ENCODE measurements at places on chromosomes 1 and 21.
A peak's percentile ranks its signal among the peaks of the same experiment; 100 is the strongest.

- no peak for DNase-seq
Observed at GRCh38 chr21:44511938-44512275, 28.1 kb downstream of the KRTAP10-1 start.

- no peak for DNase-seq
Observed at GRCh38 chr1:193104502-193104906, 710 bp downstream of the GLRX2 start.

- DNase-seq: no peak
Observed at GRCh38 chr21:37392441-37392840, 25.9 kb downstream of the DYRK1A start.

GRCh38 chr21:42159560-42160110, 59.3 kb upstream of the ABCG1 start:
- DNase-seq: no peak

DNA sequence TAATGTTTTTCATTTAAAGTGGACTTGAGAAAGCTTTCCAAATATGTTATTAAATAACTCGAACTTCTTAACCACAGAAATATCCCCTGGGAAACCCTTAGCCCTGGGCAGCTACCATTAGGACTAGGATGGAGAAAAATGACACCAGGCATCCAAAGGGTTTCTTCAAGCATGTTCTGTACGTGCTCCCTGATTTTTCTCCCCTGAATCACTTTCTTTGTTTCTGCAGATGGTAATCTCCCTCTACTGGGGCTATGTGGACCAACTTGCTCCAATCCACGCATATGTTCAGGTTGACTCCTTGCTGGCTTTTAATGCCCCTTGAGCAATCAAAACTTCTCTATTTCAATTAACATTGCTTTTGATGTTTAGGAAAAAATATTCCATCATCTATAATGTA, 312.7 kb upstream of the C1orf87 start:
- no peak for DNase-seq

- DNase-seq: no peak
Observed at GRCh38 chr1:43410571-43410970, 20.9 kb downstream of the SZT2 start.

DNA sequence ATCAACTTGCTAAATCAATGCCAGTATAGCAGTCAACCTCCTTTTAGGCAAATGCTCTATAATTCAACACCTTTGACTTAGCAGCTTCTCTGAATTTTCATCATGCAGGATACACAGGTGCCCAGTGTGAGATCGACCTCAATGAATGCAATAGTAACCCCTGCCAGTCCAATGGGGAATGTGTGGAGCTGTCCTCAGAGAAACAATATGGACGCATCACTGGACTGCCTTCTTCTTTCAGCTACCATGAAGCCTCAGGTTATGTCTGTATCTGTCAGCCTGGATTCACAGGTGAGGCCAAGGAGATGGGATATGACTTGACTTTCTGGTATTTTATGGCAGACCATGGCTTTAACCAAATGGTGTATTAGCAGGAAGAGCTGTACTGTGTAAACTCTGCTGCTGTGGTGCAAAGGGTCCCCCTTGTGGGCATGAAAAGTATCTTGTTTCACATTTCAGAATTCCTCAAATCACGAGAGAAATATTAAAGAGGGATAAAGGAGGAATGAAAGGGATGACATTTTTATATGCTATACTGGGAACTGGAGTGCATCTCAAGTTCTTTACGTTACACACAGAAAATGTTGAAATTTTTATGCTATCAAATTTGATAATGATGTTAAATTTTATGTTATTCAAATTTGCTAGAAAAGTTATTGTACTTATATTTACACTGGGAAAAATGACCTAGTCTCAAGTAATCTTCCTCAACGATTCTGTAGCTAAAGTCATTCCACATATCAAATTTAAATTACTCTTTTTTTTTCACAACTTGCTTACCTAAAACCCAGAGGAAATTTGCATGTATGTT, 88.9 kb downstream of the CRB1 start:
- no peak for DNase-seq

- DNase-seq: no peak
Observed at GRCh38 chr1:57881639-57882038, 457.8 kb upstream of the DAB1 start.

DNA sequence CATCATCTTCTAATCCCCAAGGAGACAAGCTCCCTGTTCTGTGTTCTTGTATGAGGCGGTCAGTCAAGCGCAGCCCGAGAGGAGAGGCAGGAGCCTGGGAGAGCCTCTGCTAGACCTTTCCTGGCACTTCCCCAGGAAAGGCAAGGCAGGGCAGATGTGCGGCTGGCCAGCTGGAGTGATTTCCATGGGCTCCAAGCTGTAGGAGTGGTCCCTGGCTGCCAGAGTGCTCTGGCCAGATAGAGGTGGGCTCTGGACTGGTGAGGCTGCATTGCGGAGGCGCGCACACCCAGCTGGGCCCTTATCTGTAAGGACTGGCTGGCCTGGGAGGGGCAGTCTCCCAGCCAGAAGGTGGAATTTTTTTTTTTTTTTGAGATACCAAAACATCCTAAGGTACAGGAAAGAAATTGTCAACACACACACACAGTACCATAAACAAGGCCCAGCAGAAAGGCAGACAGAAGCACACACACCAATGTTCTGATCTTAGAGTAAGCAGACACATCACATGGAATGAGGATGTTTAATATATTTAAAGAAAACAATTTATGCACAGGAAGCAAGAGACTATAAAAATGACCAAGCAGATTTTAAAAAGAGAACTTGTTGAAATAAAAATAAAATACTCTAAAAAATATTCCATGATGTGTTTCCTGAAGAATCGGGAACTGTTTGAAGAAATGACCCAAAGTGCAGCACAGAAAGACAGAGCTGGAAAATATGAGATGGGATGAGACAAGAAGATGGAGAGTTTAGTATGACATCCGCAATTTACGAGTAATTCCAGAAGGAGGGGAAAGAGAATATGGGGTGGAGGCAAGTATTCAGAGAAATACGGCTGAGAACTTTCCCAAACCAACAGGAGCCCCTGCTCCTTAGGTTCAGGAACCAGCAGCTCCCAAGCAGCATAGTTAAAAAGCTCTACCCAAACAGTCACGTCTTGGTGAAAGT, 13.4 kb downstream of the IBA57 start:
- DNase-seq: no peak

- DNase-seq: no peak
Observed at GRCh38 chr1:172381946-172382345, 38.5 kb upstream of the C1orf105 start.

DNA sequence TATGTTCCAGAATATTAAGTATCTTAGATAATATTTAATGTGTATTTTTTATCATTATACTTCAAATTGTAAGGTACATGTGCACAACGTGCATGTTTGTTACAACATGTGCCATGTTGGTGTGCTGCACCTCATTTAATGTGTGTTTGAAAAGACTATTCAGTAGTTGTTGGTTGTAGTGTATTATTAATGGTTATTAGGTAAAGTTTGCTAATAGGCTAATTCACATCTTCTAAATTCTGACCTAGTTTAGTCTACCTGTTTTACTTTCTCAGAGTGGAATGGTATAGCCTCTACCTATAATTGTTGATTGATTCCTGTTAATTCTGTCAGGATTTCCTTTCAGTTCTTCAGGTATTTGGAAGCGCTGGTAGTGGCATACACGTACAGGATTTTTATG, 153.0 kb downstream of the NCAM2 start:
- DNase-seq: no peak

- DNase-seq: no peak
Observed at GRCh38 chr1:84780000-84780716, 89.9 kb upstream of the SSX2IP start.

GRCh38 chr1:242634732-242635131, 110.2 kb upstream of the PLD5 start:
- DNase-seq: no peak

DNA sequence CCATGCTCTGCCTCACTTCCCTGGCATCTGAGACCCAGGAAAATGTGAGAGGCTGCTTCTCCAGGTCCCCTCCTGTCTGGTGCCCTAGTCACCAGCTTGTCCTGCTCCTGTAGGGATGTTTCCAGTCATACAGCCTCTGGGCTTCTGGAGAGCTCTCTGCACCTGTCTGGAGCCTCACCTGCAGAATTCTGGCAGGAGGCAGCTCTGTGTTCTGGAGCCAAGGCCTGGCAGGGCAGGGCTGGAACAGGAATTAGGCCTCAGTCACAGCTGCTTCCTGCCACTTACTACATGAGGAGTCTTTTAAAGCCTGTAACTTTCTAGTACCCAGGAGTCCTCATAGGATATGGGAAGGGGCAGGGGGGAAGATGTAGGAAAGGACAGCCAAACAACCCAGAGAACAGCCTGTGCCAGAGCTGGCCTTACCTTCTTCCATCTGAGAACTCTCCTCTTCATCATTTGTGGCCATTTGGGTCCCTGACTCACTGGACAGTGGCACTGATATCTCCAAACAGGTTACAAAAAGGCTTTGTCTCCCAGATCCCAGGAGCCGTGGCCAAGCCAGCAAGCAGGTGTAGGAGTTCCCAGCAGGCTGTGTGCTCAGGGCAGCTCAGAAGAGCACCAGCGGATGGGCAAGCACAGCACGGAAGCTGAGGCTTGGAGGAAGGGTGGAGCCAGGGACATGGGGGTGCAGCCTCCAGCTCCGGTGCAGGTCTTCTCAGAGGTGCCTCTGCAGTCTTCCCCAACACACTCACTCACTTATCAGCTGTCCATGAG, 31.4 kb upstream of the ARTN start:
- no peak for DNase-seq

- DNase-seq: no peak
Observed at GRCh38 chr1:33220676-33221384, 35.5 kb upstream of the ZNF362 start.

- peak; percentile 26 for DNase-seq
Observed at GRCh38 chr1:109573785-109574184, 25.4 kb downstream of the GNAI3 start.

GRCh38 chr1:38114241-38115026, 67.8 kb upstream of the POU3F1 start:
- DNase-seq: no peak

- DNase-seq: no peak
Observed at GRCh38 chr1:145990249-145990855, 6.0 kb downstream of the TXNIP start.

DNA sequence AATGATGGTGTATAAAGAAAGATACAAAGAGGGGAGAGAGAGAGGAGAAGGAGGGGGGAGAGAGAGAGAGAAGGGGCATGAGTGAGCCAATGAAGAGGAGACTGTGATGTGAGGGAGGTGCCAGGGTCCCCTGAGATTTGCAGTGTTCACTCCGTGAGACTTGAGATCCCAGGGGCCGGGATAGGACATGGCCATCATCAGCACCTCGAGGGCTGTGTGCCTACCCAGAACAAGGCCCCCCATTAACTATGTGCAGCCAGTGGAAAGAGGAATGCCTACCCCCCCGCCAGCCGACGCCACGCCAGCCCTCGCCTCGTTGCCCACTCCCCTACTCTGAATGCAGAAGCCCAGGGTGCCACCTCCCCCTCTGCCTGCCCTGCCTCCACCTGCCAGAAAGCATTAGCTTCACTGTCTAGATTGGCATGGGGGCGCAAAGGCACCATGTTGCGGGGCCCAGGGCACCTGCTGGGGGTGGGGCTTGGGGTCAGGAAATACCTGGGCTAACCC, 14.8 kb downstream of the LGR6 start:
- no peak for DNase-seq

GRCh38 chr21:39397646-39398385, 47.8 kb downstream of the LCA5L start:
- no peak for DNase-seq

- DNase-seq: no peak
Observed at GRCh38 chr21:30463713-30464112, 16.5 kb downstream of the KRTAP19-1 start.

- no peak for DNase-seq
Observed at GRCh38 chr1:109091839-109092193, 1.3 kb downstream of the TMEM167B start.

- no peak for DNase-seq
Observed at GRCh38 chr1:98126740-98127139, 205.9 kb upstream of the DPYD start.

- no peak for DNase-seq
Observed at GRCh38 chr1:116152577-116152943, 41.4 kb downstream of the MAB21L3 start.

DNA sequence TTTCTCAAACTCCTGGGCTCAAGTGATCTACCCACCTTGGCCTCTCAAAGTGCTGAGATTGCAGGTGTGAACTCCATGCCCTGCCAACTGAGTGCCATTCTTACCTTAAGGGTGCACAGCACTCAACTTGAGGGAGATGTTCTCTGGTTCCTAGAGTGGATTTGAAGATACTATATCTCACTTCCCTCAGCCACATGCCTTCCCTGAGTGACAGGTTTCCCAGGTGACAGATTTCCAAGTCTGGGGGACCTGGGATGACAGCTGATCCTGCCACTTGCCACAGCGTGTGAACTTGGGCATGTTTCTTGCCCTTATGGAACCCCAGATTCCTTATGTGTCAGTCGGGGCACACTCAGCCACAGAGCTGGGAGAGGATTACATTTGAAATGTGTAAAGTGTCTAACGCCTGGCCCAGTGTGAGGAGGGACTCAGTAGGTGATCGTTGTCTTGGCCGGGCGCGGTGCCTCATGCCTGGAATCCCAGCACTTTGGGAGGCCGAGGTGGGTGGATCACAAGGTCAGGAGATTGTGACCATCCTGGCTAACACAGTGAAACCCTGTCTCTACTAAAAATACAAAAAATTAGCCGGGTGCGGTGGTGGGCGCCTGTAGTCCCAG, 29.6 kb upstream of the BTG2 start:
- DNase-seq: no peak

- no peak for DNase-seq
Observed at GRCh38 chr1:66140072-66140471, 347.4 kb downstream of the PDE4B start.
